Inflammatory macrophage (primary cell): ENCODE measurements at places on chromosomes 2 and 18.

GRCh38 chr2:12167525-12168317 lies 421.3 kb downstream of the LPIN1 start:
- no peak for DNase-seq

DNA sequence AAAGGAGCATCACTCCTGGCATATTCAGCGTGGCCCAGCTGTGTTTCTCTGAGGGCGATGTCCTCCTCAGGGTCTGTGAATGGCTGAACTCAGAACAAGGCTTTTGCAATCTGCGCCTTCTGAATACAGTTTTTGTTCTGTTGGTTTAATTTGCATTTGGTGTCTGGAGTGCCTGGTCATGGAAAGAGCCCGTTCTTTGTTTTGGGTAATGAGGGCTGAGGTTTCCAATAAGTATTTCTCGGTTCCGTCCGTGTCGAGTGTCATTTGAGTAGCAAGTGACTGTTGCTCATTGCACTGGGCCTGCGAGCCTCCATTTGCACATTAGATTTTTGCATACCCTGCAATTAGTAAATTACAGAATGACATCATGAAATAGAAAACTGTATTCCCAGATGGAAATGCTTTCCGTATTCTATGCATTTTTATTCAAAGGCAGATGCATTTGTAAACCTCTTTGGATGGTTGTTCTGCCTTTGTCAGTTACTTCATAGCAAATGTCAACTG lies 57.3 kb downstream of the NEDD4L start:
- DNase-seq: no peak

- DNase-seq: no peak
Measured at GRCh38 chr2:99478632-99479031, 11.2 kb downstream of the REV1 start.

DNA sequence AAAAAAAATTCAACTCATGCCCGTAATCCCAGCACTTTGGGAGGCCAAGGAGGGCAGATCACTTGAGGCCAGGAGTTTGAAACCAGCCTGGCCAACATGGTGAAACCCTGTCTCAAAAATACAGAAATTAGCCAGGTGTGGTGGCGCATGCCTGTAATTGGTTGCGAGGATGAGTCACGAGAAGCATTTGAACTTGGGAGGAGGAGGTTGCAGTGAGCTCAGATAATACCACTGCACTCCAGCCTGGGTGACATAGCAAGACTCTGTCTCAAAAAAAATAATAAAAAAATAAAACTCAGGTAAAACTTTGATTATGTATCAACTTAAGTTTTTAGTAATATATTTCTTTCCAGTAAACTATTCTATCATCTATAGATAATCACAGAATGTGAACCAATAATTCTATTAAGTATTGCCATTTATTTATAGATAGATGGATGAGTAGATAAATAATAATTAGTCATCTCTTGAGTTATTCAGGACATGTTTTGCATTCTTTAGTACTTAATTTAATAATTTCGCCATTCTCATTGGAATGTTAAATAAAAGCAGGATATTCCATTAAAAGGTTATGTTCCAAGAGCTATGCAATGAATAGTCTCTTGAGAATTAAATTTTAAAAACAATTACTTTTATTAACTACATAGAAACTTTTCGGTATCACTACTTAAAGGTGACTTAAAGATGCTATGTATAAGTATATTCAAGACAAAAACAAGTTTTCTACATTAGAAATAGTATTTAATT lies 48.7 kb downstream of the WDPCP start:
- DNase-seq: no peak

- no peak for DNase-seq
Measured at GRCh38 chr2:110679337-110679707, 1.5 kb upstream of the BUB1 start.

DNA sequence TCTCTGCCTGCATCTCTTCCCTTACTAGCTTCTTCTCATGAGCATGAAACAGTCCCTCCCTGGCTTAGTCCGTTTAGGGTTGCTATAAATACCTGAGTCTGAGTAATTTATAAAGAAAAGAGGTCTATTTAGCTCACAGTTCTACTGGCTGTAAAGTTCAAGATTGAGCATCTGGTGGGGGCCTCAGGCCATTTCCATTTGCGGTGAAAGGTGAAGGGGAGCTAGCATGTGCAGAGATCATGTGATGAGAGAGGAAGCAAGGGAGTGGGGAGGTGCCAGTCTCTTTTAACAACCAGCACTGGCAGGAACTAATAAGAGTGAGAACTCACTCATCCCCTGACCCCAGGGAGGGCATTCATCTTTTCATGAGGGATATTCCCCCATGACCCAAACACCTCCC lies 26.8 kb downstream of the RHBDD1 start:
- DNase-seq: no peak

GRCh38 chr2:11553661-11554398 lies 20.0 kb downstream of the GREB1 start:
- DNase-seq: peak; percentile 71

DNA sequence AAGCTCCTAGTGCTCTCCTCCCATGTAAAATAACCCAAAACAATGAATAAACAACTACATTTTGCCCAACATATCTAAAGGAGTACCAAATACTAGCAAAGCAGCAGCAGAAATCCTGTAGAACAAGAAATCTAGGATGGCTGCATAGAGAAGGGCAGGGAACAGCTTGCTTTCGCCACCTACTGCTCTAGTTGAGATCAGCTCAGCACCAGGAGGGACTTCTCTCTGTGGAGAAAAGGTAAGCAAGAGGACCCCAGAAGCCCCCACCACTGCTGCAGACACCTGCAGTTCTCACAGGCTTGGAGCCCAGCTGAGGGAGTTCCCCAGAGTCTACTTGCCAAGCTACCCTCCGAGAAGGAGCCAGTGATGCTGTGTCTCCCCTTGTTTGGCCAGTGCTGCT lies 243.0 kb upstream of the CHST9 start:
- DNase-seq: no peak

GRCh38 chr18:34695310-34695709 lies 14.8 kb upstream of the DTNA start:
- no peak for DNase-seq

- peak; percentile 89 for DNase-seq
Measured at GRCh38 chr2:113240915-113241911, 37.5 kb downstream of the PAX8 start.

GRCh38 chr2:239246723-239247122 lies 154.1 kb downstream of the HDAC4 start:
- no peak for DNase-seq

DNA sequence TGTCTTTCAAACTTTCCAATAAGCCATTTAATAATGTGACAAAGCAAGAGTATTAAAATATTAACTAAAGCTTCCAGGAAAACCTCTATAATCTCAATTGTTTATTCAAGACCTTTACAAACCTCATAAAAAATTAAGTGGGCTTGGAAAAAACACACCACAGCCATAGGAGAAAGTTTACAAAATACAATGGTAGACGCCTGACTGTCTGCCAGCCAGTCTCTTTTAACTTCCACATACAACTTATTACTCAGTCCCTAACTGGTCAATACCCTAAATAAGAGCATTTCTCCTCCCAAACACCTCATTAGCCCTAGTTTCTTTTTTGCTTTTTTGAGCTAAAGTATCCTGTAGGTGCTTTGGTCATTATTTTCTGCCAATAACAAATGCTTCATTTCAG lies 247.4 kb upstream of the CYP26B1 start:
- no peak for DNase-seq

GRCh38 chr18:22567794-22568193 lies 150.1 kb upstream of the CTAGE1 start:
- DNase-seq: no peak

DNA sequence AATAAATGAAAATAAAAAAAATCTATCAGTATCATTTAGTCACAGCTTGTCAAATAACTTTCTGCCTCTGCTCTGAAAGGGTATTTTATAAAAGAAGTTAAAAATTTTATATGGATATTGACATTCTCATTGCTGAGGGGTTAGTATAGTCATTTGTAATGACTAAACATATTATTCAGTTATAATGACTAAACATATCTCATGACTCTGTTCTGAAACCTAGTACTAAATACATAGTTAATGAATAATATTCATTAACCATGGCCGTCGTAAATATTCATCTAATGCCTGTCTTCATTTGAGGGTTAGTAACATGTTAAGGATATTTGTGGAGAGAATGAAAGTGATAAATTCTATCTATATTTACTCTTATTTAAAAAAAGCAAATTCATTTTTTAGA lies 69.1 kb upstream of the MAP4K3 start:
- DNase-seq: no peak
